Stimulated activated CD8-positive, alpha-beta memory T cell treated with anti-CD3 and anti-CD28 coated beads, Interleukin-15, amount 100 ng/mL, for 24 hours (primary cell): ENCODE measurements at places on chromosomes 4 and X.

GRCh38 chrX:110046971-110047370 lies 44.1 kb downstream of the TMEM164 start:
- DNase-seq, result no peak

DNA sequence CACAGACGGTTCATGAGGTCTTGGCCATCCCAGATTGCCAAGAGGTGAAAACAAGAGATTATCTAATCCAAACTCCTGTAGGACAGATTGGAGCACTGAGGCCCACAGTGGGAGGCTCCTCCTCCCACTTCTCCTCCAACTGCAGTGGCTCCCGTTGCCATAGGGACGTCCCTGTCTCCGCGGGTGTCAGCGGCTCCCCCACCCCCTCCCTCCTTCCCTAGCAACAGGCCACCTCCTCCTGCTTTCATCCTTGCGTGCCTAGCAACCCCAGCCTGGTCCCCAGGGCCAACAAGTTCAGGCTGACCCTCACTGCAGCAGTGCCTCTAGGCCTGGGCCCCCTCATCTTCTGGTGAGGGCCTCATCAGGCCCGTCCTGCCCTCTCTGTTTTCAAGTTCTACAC lies 6.8 kb upstream of the IQSEC2 start:
- DNase-seq, result no peak

DNA sequence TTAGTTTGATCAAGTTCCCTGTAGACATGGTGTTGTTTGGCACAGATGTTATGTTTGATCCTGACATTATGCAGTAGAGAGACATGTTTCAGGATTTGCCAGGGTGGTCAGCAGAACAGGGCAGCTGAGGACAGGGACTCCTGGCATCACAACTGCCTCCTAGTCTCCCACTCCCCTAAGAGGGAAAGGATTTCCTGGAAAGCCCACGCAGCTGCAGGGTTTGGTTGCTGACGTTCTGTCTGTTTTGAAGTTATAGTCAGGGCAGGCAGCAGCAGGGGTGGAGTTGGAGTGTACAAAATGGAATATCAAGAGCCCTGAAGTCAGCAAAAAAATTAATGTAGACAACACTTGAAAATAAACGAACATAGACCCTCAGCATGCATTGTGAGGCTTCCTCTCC lies 125.4 kb downstream of the CPE start:
- DNase-seq, result no peak

DNA sequence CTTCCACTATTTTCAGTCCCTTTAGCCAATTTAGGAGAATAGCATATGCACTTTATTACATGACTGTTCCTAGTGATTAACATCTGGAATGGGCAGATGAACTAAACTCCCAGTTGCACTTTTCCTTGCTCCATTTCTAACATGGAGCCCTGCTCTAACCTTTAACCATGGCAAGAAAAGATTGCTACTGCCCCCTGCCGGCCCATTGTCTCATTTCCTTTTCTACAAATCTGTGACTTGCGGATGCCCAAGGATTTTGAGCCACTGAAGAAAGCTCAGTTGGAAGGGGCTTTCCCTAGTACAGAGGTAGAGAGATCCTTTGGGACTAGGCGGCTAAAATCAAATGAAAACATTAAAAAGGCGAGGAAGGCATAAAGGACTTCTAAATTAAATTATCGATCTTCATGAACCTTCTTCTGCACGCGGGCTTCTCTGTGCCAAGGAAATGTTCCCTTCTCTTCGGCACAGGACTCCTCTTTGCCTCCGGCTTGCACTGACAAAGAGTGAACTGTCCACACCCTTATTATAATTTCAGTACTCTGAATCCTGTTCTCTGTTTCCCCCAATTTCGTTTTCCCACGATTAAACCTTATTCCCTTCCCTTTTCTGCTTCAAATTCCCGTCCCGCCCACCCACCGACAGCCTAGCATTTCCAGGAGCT lies 577 bp upstream of the GLRA2 start:
- DNase-seq, result peak; percentile 2

GRCh38 chrX:17020851-17021821 lies 74.7 kb downstream of the REPS2 start:
- no peak for DNase-seq

DNA sequence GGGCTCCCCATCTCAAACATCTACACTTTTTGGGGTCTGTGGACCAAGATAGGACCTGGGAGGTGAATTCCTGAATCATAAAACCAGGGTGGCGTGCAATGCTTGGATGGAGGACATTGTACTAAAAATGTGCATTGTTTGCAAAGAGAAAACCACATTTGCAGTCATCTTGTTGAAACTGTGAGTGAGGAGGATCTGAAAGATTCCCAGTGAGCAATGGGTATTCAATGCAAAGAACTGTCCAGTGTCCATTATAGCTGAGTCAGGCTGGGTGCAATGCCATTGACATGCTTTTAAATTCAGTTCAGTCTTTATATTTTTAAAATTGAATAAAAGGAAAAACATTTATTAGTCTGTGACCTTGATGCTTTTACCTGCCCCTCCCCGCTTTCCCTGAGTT lies 215.7 kb downstream of the STK32B start:
- no peak for DNase-seq

- no peak for DNase-seq
Measured at GRCh38 chr4:142551517-142552305, 294.4 kb downstream of the INPP4B start.

DNA sequence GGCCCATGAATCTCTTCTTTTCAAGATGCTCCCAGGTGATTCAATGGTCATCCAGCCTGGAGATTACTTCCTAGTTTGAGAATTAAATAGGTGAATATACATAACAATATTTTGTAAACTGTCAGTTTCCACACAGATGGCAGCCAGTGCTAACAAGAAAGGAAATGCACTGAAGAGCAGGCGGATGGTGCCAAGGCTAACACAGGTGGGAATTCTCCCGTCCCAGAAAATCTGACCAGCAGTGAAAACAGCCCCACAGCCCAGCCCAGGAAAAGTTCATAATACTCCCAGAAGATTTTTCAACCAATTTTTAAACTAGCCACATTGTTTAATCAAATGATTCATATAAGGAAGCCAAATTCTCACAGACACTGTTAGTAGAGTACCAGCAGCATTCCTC lies 387.2 kb upstream of the GATB start:
- DNase-seq, result no peak

GRCh38 chr4:140703463-140703862 lies 52.7 kb downstream of the TBC1D9 start:
- no peak for DNase-seq

DNA sequence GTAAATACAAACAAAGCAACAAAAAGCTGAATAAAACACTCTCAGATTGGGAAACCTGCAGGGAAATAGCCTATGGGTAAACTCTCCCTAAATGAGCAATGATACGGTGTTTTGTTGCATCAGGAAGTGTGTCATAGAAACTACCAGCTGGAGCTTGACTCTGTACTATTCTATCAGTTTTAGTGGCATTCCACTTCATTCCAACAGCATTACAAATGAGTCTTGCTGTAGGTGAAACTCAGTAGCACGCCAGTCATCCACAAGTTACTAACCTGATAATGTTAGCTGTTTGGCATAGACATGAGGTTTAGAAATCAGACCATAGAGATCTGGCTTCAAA lies 24.9 kb downstream of the FGFBP1 start:
- no peak for DNase-seq

GRCh38 chr4:184444953-184445309 lies 29.4 kb downstream of the IRF2 start:
- no peak for DNase-seq

- no peak for DNase-seq
Measured at GRCh38 chr4:4416981-4417380, 30.1 kb downstream of the NSG1 start.

- DNase-seq, result no peak
Measured at GRCh38 chr4:33411182-33411581, 2691.0 kb downstream of the PCDH7 start.

GRCh38 chr4:178784491-178784890 lies 1342.3 kb upstream of the AGA start:
- DNase-seq, result no peak

DNA sequence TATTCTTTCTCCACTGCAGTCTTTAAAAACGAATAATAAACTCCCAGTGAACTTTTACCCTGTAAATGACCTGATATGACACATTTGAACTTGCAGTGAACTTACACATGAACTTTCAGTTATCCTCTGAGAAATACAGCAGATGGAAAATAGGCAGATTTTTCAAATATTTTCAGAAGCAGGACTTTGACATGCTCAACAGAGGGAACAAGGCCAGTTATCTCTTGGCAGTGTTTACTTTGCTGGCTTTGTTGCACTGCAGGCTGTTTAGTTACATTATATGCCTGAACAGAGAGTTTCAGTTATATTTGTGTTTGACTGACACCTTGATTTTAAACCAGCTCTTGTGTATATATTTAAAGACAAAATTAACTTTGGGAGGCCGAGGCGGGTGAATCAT lies 47.6 kb upstream of the FGG start:
- DNase-seq, result no peak

DNA sequence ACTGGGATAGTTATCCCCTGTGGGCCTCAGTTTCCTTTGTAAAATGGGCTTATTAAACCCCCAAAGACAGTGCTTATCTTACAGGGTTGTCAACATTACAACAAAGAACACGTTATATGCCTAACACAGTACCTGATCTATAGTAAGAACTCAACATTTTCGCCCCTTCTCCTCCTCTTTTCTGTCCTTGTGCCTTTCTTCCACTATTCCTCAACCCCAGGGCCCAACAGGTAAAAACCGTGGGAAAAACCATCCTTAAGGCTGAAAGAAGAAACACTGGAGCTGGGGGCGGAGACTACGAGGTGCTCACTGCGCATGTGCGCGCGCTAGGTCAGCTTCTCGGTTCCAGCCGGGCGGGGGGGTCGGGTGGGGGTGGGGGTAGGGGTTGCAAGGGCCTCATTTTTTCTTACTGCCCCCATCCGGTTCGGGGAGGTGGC lies 426 bp upstream of the XIAP start:
- no peak for DNase-seq

DNA sequence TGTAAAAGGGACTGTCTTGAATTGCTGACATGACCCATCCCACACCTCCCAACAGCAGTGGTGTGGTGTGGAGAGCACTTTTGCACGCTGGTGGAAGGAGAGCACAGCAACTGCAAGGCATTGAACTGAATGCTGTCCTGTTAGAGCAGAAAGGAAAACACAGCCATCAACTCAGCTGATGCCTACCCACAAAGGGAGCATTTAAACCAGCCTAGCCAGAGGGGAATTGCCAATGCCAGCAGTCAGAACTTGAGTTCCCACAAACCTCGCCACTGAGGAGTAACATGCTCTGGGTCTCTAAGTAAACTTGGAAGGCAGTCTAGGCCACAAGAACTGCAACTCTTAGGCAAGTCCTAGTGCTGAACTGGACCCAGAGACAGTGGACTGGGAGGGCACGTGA lies 31.9 kb downstream of the MAGED4 start:
- DNase-seq, result no peak

- no peak for DNase-seq
Measured at GRCh38 chrX:129557844-129558480, 17.9 kb downstream of the OCRL start.

GRCh38 chr4:145796346-145796745 lies 116.4 kb downstream of the C4orf51 start:
- DNase-seq, result no peak

DNA sequence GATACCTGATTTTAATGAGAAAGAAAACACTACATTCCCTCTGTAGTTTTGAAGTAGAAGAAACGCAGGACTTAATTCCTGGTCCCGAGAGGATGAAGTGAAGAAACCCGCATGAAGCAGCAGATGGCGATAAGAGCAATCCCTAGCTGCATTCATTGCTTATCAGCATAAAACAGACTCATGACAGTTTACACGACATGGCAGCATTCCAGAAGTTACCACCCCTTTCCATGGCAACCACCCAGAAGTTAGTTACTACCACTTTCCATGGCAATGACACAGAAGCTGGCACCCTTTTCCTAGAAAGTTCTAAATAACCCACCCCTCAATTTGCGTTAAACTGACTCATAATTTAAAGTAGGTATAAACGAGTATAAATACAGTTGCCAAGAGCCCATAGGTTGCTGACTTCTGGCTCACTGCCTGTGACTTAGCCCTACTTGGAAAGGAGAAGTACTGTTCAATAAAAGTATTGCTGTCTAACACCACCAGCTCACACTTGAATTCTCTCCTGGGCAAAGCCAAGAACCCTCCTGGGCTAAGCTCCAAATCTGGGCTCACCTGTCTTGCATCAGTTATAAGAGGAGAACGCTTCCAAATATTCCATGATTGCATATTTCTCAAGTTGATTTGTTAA lies 5.5 kb upstream of the XAGE2 start:
- DNase-seq, result no peak

GRCh38 chrX:1545776-1546408 lies 8.9 kb upstream of the P2RY8 start:
- no peak for DNase-seq

- DNase-seq, result no peak
Measured at GRCh38 chr4:90904021-90904420, 776.8 kb downstream of the CCSER1 start.

DNA sequence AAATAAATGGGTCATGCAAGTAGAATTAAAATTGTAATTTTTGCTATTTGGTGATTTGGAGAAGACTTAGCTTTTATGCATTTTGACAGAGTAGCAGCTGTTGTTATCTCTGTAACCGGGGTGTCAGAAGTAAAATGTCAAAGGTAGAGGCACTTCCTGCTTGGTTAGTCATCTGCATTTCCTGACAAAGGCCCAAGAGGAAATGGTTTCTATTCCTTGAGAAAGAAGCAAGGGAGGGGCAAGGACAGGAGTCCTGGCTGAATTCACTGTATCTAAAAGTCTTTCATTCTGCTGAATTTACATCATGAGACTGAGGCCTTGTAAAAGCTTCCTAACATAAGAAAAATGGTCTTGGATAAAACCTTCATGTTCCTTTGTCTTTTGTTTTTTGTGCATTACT lies 550.9 kb upstream of the BOD1L1 start:
- DNase-seq, result no peak

GRCh38 chr4:132238697-132239096 lies 910.4 kb upstream of the PCDH10 start:
- DNase-seq, result no peak

DNA sequence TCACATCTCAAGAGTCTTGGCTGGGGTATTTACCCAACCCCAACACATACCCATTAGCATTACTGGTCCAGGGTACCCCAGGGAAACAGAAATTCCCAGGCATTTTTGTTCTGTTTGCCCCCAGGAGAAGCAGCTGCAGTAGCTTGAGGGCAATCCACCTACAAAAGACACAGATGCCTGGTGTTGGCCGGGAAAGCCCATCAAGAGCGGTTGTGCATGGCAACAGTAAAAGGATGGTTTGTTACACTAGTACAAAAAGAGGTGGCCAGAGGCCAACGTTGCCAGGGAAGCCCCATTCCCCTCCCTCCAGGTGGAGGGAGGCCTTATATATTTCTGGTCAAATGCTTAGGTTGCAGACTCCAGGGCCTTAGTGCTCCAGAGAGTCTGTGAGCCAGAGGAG lies 637.8 kb downstream of the BCOR start:
- DNase-seq, result no peak
